Prostate gland (tissue), 2 donors: ENCODE measurements at places on chromosomes 16 and 17. TPM values are rescaled to one million over a fixed set of nuclear protein-coding genes. Genes with fewer than 3 reads are reported as not detected.

CCDC144A gene
- 0.68 TPM for total RNA-seq

ACLY gene
- total RNA-seq: 203 TPM

- no peak overlapping the region for H3K27ac ChIP-seq
- H3K4me1 ChIP-seq: no peaks in the 10 kb centered on the region
- no peak overlapping the region for H3K4me3 ChIP-seq
- H3K27me3 ChIP-seq: no peaks in the 10 kb centered on the region
- no peak for DNase-seq
Measured at GRCh38 chr17:31156326-31156725, 61.5 kb downstream of the NF1 start.

DNA sequence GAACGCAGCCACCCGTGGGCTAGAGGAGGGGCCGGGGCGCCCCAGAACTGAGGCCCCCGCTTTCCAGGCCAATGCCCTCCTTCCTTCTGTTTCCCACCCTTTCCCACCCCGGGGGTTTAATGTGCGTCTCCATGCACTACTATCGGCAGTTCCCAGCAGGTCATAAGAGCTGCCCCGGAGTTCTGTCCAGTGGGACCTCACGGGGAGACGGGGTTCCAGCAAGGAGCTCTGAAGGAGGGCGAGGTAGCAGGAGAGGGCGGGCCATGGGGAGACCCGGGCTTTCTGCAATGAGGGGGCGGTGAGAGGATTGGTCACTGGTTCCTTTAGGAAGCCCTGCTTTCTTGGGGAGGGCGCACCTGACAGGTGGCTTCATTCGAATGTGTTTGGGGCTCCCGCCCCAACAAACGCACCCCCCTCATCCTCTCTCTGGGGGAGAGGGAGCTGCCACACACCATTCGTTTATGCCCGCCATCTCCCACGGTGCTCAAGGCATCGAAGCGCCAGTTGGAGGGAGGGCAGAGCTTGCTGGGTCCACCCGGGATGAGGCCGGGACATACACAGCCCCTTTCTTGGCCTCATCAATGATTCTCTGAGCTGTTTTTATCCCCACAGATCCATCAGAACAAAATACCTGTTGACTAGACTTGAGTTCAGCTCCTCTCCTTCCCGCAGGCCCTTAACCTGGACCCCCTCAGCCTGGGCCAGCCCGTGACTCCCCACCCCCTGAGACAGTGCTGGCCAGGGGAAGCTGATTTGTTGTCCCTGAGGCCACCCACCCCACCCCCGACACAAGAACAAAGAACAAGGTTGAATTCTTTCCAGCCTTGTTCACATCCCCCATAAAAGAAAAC is 44.1 kb downstream of the SLC7A5 start:
- no peak overlapping the region for H3K4me3 ChIP-seq
- no peaks in the 10 kb centered on the region for H3K36me3 ChIP-seq
- no peak for DNase-seq
- H3K27ac ChIP-seq: no peak overlapping the region

FOXN1 gene
- 1.2 TPM for total RNA-seq

DNA sequence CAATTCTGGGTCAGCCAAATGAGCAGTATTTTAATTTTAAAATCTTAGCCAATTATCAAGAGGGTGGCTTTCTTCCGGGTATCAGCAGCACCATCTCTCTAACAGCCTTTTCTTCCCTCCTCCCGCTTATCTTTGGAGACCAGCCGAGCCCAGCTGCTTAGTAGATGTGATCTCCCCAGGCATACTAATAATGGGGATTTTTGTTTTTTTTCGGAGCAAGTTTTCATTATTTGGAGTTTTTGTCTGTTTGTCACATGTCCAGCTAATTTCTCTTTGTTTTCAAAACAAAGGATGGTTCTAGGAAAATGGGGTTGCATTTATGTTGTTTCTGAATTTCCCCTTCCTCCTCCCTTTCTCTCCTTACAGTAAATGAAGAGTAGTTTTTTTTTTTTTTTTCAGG is 170.5 kb upstream of the MPHOSPH6 start:
- no peaks in the 10 kb centered on the region for H3K36me3 ChIP-seq
- no peak overlapping the region for H3K4me3 ChIP-seq

DNA sequence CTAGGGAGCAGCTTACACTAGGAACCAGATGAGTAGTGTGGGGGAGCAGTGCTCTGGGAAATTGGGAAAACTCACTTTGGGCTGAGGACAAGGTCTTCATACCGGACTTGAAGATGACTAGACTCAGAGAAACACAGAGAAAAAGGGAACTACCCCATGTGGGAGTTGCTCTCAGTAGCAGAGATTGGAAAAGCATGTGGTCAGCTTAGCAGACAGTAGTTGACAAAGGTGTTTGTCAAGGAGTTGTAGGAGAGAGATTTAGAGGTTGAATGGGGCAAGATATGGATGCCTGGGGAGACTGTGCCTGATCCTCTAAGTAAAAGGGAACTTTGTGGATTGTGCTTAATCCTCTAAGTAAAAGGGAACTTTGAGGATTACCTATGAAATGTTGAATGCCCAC is 194.5 kb upstream of the COX10 start:
- no peaks in the 10 kb centered on the region for H3K36me3 ChIP-seq
- DNase-seq: no peak

SEZ6 gene
- 0.05 TPM for total RNA-seq

GRCh38 chr16:47278306-47278970 is 134.7 kb upstream of the NETO2 start:
- H3K27ac ChIP-seq: no peak overlapping the region
- no peaks in the 10 kb centered on the region for H3K36me3 ChIP-seq
- no peak overlapping the region for H3K4me3 ChIP-seq
- DNase-seq: no peak
- H3K27me3 ChIP-seq: no peaks in the 10 kb centered on the region

- no peaks in the 10 kb centered on the region for H3K36me3 ChIP-seq
- H3K4me3 ChIP-seq: no peak overlapping the region
- H3K27ac ChIP-seq: peak overlapping the region; percentile 5
- peak; percentile 80 for DNase-seq
- H3K4me1 ChIP-seq: peaks cover 2% of the 10 kb centered on the region
Measured at GRCh38 chr16:19389246-19389645, 28.4 kb upstream of the TMC5 start.

MGAT5B gene
- total RNA-seq: 0.14 TPM
